Stimulated activated CD4-positive, alpha-beta T cell treated with anti-CD3 and anti-CD28 coated beads, Interleukin-1b, Interleukin-23, amount 100 ng/mL, for 48 hours (primary cell): ENCODE measurements at places on chromosomes 16 and 17.

GRCh38 chr17:82938873-82939620 is 99.2 kb upstream of the ZNF750 start:
- no peak for DNase-seq

DNA sequence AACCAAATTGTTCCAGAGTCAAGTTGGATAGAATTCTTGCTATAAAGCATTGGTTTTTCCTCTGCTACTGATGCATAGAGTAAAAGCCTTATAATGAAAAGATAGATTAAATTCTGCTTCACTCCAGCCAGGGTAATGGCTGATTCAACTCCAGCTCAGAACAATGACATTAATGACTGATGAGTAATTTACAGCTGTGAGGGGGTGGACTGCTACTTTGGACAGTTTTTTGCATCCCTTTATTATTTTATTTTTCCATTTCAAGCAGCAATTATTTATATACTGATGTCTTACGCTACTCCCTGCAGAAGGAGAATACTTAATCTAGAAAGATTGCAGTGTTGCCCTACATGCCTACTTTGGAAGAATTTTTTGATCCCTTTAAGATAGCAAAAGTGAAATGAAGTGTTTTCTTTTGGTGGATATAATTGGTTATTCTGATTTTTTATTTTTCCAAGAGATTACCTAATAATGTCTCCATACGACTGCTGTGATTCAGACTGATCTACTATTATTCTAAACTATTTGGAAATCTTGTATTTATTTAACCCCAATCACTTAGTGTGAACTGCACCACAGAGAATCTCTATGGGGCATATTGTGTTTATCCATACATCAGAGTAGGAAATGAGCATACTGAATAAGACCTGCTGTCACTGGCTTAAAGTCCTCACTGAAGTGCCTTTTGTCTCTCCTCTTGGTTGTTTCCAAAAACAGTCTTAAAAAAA is 149.5 kb downstream of the TRIM37 start:
- no peak for DNase-seq

- no peak for DNase-seq
Observed at GRCh38 chr16:25157271-25157875, 45.8 kb downstream of the LCMT1 start.

- DNase-seq: peak; percentile 78
Observed at GRCh38 chr16:1772362-1772907, at the start of gene EME2. TSS of gene EME2 (plus strand) at chr16:1772810. CDS start at chr16:1773228, 418 bp downstream.

DNA sequence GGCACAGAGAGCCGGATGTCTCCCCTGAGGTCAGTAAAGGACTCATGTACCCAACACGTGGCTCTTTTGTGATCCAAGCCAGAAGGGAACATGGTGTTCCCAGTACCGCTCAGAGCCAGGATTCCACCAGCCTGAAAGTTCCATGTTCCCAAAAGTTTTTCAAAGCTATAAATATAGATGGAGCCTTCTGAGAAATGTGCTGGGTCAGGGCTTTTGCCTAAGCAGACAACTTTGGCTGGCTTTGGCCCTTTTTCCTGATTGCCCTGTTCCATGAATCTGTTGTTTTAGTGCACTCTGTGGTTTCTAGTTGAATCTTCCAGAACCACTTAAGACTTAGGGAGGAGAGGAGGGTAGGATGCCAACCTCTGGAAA is 128.5 kb upstream of the HS3ST2 start:
- DNase-seq: no peak

DNA sequence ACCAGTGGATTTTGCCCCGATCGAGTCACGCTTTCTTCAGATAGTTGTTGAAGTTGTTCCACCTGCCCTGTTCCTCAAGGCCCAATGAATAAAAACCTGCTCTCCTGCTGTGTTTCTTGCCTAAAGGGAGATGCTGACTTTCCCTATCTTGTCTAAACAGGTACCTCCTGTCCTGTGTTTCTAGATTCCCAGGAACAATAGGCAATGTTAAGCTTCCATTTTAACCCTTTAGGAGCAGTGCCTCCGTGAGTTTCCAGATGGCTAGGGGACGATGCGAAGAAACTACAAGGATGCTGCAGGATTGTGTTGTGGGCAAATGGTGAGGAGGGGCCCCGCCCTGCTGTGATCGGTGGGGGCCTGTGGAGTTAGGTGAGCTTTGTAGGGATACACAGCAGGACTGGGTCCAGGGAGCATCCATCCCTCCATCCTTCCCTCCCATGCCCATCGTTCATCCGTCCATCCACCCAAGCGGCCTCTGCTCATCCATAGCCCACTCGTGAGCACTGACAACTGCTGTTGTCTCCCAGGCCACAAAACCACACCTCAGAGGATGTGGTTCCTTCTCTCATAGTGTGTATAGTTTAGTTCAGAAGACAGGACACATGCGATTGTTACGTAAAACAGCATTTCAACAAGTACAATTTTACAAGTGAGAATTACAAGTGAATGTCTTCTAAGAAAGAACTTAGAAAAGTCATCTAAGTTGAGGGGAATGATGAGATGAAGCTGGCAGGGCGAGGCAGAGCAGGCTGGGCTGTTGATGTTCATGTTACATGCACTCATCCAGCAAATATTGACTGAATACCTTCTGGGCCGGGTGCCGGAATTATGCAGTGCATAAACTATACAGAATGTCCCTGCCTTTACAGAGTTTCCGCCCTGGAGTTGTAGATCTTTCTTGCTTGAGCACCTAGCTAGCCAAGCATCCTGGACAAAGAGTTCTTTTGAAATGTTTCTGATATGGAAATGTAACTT is 5.2 kb downstream of the ARSG start:
- DNase-seq: peak; percentile 36

- no peak for DNase-seq
Observed at GRCh38 chr16:53893731-53894435, 189.9 kb downstream of the FTO start.

GRCh38 chr17:58325289-58325726 is 3.3 kb downstream of the TSPOAP1 start:
- no peak for DNase-seq

GRCh38 chr17:4717791-4718190 is 7.4 kb downstream of the ARRB2 start:
- DNase-seq: no peak

GRCh38 chr17:81264640-81265039 is 25.5 kb downstream of the NDUFAF8 start:
- no peak for DNase-seq

DNA sequence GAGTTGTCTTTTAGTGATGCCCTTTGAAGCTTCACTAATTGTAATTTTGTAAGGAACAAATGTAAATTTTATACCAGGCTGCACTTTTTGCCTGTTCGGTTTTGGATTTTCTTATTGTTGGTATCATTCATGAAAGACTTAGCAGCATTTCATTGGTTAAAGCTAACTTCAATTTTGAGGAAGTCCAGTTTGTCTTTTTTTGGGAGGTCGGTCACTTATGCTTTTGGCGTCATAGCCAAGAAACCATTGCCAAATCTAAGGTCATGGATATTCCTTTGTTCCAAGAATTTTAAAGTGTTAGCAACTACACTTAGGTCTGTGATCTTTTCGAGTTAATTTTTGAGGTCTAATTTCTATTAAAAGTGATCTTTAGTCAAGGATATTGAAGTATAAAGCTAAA is 77.1 kb downstream of the PRKCA start:
- DNase-seq: no peak

DNA sequence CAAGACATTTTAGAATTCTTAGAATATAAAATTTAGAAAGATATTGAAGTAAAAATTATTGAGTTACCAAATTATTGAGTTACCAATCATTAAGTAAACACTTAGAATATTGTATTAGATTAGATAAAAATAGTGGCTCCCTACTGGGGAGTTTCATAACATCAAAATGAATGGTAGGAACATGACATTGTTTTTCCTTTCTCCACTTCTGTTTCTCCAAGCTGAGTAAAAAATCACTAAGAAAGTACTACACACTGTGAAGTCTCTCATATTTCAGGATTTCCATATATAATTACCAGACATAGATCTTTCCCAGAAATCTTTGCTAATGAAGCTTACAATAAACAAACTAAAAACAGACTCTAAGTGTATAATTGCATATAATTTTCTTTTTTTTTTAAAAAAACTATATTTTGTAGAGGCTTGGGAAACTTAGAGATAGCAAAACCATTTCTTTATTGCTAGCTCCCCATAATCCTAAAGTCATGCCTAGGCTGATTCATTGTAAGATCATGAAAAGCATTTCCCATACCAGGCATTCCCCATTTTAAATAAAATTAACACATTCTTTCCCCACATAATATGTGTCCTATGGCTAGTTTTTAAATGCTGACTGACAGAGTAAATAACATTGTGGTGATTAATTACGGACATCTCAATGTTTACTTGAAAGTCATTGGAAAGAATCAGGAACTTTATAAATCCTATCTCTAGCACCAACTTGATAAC is 1408.7 kb upstream of the GOT2 start:
- DNase-seq: no peak

DNA sequence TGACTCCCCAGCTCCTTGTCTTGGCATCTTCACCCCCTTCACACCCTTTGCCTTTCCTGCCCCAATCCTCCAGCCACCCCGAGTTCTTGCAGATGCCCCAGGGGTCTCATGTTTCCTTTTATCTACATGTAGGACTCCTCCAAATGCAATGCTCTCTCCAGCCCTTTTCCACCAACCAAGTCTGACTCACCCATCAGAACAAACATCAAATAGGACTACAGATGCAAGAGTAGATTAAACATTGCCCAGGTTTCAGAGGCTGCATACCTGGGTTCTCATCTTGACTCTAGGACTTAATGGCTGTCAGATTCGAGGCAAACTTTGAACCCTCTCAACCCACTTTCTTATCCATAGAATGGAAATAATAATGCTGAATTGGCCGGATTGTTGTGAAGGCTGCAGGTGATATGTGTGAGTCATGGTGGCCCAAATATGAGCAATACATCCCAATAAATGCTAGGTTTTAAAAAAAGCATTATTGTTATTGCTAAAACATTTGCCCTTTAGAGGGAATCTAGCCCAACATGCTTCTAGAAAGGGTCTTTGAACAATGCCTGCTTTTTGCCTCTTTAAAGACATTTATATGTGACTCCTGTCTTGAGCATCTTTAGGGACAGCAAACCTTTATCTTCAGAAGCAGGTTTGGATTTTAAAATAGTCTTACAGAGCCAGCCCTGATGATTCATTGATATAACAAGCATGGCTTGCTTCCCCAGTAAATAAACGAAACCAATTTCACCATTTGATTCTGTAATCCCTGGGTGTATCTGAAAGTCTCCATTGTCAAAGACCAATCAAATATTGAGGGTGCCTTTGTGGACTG is 310.1 kb downstream of the FOXL1 start:
- DNase-seq: no peak

- DNase-seq: no peak
Observed at GRCh38 chr17:70242781-70243437, 73.6 kb downstream of the KCNJ2 start.
